ENCODE measurements at places on chromosomes 11 and 22.

- no peak for DNase-seq
Measured at GRCh38 chr11:2215230-2215560, 43.6 kb upstream of the TH start.

- DNase-seq: no peak
Measured at GRCh38 chr22:29870574-29870973, 12.4 kb upstream of the MTMR3 start.

DNA sequence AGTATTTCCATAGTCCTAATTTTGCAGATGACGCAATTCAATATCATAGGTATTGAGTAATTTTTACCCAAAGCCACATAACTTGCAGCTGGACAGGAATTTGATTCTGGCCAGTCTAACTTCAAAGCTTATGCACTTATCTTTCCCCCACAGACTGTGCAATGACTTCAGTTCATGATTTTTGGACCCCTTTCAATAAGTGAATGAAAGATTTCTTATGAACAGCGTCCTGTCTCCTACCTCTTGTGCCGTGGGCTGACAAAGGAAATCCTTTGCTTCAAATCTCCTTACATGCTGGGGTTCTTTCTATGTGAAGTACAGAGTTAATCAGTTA, 217.7 kb upstream of the KIRREL3 start:
- no peak for DNase-seq

GRCh38 chr11:47659276-47659675, 16.9 kb upstream of the MTCH2 start:
- DNase-seq: no peak

GRCh38 chr11:101775033-101775432, 139.8 kb upstream of the CEP126 start:
- DNase-seq: no peak

DNA sequence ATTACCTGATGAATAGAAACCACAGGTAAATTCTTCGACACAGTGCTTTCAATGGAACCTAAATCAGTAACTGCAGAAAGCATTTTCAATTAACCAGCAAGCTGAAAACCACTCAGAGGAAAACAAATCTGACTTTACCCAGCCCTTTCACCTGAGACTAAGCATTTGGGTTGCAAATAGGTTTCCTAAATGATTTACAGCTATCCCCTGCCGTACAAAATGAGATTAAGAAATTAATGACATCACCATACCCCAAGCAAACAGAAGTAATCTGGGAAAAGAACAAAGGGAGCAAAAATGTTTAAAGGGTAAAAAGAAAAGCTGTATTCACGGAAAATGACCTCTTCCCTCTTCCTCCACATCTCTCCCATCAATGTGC, 584 bp downstream of the NOX4 start:
- DNase-seq: no peak

DNA sequence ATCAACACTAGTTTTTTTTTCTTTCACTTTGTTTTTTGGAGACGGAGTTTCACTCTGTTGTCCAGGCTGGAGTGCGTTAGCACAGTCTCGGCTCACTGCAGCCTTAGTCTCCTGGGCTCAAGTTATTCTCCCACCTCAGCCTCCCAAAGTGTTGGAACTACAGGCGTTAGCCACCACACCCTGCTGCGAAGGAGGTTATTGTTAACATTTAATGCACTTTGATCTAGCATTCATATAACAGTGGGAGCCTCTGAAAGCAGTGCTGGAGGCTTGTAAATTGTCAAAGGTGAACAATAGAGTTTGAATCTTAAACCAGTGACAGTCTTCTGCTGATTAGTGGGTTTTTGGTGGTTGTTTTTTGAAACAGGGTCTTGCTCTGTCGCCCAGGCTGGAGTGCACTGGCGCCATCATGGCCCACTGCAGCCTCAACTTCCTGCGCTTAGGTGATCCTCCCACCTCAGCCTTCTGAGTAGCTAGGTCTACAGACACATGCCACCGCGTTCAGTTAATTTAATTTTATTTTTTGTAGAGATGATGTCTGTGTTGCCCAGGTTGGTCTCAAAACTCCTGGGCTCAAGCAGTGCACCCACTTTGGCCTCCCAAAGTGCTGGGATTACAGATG, 96.9 kb upstream of the HORMAD2 start:
- DNase-seq: no peak

GRCh38 chr11:102831489-102832440, 11.6 kb downstream of the MMP3 start:
- DNase-seq: no peak

GRCh38 chr11:104873252-104873651, 25.0 kb downstream of the CASP12 start:
- no peak for DNase-seq

DNA sequence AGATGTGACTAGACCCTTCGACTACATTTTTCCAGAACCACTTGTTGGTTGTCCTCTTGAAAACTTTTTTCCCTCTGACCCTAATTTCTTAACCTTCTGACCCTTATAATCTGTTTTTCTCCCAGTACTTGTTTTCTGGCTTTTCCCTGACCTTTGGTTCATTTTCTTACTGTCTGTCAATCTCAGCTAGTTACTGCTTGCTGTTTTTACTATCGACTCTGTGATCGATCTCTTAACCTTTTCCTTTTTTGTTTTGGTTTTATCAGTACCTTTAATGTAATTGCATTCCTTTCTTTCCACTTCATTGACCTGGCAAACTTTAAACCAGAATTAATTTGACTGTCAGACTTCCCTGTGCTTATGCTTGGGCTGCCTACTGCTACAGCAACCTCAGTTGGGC, 92.8 kb downstream of the DDX10 start:
- no peak for DNase-seq

DNA sequence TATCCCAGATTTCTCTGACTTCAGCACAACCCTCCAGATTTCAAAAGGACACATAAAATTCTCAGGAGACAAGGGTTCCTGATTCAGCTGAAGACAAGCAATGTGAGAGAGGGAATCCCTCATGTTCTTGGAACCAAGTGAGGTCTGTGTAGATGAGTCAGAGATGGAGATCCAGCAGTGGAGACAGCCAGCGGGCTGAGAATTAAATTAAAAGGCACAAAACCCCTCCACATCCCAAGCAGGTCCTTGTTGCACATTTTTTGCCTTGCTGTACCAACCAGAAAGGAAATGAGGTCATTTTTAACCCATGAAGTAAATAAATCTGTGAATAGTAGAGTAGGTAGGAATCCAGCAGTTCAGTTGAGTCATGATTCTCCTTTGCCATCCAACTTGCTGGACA, 9.7 kb downstream of the MTNR1B start:
- DNase-seq: no peak

DNA sequence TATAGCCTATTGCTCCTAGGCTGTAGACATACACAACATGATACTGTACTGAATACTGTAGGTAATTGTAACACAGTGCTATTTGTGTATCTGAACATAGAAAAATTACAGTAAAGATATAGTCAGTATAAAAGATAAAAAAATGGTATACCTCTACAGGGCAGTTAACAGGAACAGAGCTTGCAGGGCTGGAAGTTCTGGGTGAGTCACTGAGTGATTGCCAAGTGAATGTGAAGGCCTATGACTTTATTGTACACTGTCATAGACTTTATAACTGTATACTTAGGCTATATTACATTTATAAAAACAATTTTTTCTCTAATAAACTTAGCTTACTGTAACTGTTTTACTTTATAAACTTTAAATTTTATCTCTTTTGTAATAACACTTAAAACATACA, 332.4 kb upstream of the ARHGAP42 start:
- no peak for DNase-seq

DNA sequence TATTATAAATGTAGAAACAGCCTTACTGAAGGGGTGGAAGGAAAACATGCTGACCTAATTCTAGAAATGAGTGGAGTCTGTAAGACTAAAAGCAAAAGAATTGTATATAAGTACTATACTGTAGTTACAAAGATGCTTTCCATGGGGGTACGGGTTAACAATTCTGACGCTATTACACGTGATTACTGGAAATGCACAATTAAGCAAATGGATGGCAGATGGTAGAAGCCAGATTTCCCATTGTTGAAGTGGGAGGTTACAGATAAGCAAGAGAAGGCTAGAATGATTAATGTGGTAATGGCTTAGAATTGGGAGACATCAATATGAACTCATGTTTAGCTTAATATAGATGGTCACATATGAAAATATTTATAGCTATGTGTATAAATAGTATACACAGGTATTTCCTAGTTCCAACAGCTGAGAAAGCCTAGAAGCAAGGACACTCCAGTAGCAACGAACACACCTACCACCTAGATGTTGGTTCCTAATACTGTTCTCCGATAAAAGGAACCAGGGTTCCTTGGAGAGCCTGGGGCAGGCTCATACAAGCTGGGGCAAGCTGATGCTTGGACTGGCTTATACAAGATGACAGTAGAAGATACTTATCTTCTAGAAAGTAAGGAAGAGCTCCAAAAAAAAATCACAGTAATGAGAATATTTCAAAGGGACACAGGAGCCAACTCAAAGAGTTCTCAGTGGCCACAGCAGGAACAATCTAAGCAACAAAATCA, 13.5 kb downstream of the SMC1B start:
- no peak for DNase-seq

GRCh38 chr11:71459076-71459766, 6.2 kb downstream of the NADSYN1 start:
- no peak for DNase-seq

DNA sequence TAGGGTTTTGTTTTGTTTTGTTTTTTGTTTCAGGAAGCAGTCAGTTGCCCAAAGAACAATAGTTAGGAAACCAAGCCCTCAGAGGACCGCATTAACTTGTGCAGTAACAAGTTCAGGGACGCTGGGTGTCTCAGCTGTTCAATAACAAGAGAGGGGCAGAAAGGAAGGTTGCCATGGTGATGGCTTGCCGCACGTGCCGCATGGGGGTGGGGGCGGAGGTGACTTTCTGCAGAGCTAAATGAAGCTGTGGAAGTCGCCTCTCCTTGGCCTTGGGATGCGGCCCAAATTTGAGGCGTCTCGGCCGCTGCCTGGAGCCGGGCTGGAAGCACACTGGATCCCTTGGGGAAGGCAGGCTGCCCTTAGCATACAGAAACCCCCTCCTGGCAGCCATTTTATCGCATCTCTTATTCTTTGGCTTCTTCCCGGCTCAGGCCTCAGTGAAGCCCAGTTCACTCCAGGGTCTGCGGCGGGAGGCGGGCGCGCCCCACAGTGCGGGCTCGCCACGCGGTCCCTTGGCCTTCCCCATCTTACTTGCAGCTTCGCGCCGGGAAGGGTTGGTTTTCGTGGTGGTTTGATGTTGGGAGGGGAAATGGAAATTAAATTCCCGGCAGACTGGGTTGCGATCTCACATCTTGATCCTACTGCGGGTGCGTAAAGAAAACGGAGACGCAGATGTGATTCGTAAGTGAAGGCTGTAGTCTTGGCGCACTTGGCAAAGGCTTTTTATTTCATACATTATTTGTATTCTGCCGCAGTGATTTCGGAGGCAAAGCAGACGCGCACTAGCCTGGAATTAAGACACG, 94.3 kb downstream of the SLC17A6 start:
- no peak for DNase-seq

DNA sequence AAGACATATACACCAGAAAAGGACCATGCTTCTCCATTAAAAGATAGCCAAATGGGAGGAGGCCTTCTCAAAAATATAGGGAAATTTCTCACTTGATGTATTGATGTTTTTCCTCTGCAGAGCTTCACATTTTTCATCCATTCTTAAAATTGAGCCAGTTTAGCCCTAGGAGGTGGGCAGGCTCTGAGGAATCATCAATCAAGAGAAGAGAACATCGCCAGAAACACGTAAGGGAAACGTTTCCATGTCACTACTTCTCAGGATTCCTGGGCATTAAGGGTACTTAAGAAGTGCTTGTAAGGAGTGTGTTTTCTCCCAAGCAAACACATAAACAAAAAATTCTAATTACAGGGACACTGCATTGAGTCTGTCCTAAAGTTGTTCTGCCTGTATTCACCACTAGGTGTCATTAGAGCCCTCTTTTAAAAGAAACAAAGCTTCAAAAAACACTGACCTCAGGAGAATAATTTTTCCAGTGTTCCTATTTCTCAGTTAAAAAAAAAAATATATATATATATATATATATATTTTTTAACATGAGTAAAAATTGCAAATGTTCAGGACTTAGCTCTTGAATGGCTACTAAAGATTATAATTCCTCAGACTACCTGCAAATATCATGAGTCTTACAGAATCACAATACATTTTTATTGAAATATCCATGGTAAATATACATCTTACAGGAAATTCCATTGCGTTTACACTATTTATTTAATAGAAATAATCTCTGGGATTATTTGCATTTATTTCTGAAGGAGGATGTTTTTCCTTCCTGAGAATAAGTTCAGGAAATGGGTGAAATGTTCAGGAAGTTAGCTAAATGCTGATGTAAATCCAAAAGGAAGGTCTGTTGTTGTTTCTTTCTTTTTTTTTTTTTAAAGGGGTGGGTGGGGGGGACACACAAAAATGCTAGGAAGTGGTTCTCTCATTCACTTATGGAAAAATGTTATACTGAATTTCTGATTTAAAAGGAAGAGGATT, 16.0 kb downstream of the FZD4 start:
- DNase-seq: peak; percentile 62

- no peak for DNase-seq
Measured at GRCh38 chr11:72014761-72015320, 16.1 kb downstream of the IL18BP start.

GRCh38 chr11:59188954-59189353, 17.0 kb downstream of the DTX4 start:
- DNase-seq: no peak

DNA sequence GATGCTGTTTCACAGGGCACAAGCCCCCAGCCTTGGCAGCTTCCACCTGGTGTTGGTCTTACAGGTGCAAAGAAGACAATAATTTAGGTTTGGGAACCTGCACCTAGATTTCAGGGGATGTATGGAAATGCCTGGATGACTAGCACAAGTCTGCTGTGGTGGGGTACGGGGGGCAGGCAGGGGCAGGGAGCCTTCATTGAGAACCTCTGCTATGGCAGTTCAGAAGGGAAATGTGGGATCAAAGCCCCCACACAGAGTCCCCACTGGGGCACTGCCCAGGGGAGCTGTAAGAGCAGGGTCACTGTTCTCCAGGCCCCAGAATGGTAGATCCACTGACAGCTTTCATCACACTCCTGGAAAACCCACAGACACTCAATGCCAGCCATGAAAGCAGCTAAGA, 686.5 kb downstream of the FAM181B start:
- DNase-seq: no peak

- DNase-seq: no peak
Measured at GRCh38 chr11:3981084-3981633, 113.4 kb upstream of the RRM1 start.

DNA sequence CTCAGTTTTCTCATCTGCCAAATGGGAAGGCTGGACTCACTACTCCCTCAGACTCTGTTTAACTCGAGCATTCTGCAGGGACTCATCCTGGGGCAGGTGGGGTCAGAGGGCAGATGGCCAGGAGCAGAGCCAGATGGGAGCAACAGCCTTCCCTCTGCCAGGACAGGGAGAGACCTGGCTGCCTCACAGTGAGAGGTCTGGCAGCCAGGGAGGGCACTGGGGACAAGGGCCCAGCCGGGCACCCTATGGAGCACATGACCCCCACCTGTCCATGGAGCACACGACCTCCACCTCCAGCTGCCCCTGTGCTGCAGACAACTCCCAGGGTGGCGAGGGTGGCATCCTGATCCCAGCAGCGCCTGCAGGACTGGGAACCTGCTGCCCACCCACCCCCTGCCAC, 67.4 kb downstream of the IGLL1 start:
- DNase-seq: no peak

GRCh38 chr11:114259124-114259526, 37.1 kb upstream of the NNMT start:
- DNase-seq: no peak

- DNase-seq: peak; percentile 25
Measured at GRCh38 chr11:10934293-10934860, 76.5 kb upstream of the ZBED5 start.
